ENCODE measurements at places on chromosomes 4 and X.
A peak's percentile ranks its signal among the peaks of the same experiment; 100 is the strongest.

- peak; percentile 13 for DNase-seq
These were observed 60.8 kb upstream of the DHX15 start for GRCh38 chr4:24644983-24645764.

GRCh38 chrX:46599051-46599560 is 25.5 kb downstream of the CHST7 start:
- peak; percentile 17 for DNase-seq

DNA sequence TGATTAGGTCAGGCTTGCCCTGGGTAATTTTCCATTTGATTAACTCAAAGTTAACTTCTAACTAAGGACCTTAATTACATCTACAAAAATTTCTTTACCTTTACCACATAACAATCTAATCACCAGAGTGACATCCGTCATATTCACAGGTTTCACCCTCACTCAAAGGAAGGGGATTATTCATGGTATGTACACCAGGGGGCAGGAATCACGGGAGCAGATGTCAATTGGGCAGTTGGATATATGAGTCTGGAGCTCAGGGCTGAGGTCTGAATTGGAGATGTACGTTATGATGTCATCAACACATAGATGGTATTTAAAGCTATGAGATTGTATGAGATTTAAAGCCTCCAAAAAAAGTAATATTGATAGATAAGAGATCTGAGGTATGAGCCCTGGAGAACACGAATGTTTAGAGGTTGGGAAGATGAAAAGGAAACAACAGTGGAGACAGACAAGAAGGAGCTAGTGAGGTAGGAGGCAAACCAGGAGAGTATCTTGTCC is 52.9 kb downstream of the PGRMC1 start:
- DNase-seq = no peak

GRCh38 chr4:41322617-41323016 is 65.9 kb downstream of the UCHL1 start:
- no peak for DNase-seq

GRCh38 chrX:126265116-126265515 is 99.0 kb upstream of the DCAF12L2 start:
- DNase-seq = no peak

DNA sequence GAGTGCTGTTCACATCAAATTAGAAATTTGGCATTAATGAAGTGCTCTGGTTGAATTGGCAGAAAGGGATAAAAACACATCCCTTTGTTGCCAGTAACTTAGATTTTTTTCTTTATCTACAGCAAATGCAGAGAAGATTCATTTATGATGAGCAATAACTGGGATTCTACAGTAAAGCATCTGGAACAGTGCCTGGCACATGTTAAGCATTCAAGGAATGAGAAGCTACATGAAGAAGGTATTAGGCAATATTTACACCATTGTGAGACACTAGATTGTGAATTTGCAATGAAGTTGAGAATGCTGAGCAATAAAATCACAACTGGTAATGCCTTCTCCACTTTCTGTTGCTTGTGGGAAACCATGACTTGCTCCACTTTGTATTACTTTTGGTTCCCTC is 33.5 kb downstream of the PCDH19 start:
- DNase-seq = peak; percentile 4
